ENCODE measurements at places on chromosomes 4 and X.

GRCh38 chrX:50372966-50373365 is 97.7 kb downstream of the DGKK start:
- no peak for DNase-seq

DNA sequence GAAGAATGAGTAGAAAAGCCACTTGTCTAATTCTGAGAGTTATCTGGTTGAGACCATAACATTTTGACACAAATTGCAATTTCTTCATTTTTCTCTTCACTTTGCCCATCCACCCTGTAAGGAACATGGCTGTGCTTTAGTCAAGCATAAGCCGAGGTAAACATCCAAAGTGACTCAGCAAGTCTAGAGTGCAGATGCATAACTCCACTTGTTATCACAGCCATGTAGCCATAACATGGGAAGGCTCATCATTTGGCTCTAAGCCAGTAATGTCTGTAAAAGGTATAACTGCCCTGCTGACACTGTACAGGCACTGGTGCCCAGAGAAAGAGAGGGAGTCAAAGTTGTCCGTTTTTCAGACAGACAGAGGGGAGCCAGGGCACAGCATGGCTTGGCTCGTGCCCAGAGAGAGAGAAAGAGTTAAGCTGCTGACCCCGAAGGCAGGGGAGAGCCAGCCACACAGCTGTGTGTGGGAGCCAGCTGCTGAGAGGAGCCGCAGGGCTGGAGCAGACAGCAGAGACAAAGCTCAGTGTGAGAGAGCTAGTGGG is 76.9 kb upstream of the EXOC1L start:
- DNase-seq: no peak

DNA sequence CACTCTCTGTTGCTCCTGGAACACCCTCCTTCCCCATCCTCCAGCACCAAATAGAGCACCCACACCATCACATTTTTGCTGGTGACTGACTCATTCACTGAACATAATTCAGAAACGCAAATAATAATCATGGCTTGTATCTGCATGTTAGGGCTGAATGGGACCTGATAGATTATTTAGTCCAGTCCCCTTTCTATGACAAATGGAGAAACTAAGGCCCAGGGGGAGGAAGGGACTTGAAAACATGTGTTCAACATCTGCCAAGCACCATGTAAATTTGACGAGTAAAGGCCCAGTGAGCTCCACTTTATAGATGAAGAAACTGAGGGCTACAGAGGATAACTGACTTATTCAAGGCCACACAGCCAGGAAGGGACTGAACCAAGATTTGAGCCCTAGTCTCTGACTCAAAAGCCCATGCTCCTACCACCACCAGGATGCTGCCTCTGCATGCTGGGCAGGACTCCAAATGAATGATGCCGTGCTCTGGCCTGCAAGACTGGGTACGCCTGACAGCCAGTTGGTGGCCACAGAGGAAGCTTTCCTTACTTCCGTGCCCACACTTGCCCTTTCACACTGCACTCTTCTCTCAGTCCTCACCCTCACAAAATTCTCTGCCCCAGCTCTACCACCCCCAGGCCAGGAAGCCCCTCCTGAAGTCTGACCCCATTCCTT is 133.3 kb upstream of the PJA1 start:
- DNase-seq: no peak

- no peak for DNase-seq
Measured at GRCh38 chr4:8849266-8850073, 22.2 kb downstream of the HMX1 start.

DNA sequence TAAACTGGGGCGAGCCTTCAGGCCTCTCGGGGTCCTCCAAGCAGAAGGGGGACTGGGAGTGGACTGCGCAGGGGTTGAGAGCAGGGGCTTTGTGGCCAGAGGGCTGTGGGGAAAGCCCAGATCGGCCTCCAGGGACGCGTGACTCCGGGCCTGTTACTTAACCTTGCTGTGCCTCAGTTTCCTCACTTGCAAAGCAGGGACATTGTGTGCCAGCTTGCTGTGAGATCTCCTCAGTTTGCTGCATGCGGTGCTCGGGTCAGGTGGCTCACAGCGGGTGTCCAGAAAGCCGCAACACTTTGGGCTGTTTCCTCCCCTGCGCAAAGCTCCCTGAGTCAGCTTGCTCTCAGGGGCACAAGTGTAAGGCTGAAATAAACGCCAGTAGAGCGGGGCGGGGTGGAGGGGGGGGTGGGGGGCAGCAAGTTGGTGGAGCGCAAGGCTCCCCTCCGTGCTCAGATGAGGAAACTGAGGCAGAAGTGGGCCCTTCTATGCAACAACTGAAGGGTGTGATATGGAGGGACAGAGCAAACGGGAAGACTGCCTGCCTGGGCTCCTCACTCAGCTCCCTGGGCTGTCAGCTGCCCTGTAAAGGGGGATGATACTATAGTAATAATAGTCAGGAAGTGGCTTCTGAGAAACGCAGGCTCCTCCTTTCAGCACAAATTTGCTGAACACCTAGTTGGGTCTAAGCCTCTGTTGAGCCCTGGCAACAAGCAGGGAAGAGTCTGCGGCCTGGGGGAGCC is 101.0 kb downstream of the HMX1 start:
- no peak for DNase-seq

- peak; percentile 1 for DNase-seq
Measured at GRCh38 chr4:110959041-110959643, 336.3 kb upstream of the PITX2 start.

DNA sequence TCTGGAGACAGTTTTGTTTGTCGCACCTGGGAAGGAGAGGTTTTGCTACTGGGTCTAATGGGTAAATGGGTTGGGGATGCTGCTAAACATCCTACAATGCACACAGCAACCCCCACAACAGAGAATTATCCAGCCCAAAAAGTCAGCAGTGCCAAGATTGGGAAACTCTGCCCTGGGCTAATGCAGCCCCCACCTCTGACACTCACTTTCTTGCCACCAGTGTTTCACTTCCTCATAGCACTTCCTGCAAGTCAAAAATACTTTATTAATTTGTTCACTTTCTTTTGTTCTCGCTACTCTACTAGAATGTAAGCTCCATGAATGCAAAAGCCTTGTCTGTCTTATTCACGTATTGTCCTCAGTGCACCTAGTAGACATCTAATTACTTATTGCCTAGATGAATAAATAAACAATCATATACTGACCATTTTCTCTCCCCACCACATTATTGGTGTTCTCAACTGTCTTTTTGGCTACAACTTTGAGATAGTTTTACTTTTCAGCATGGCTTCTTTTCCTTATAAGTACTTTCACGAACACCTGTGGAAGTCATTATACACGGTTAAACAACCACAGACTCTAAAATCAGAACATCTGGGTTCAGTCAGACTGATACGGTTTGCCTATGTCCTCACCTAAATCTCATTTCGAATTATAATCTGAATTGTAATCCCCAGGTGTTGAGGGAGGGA is 82.0 kb upstream of the PITX2 start:
- no peak for DNase-seq

- no peak for DNase-seq
Measured at GRCh38 chr4:120331486-120332370, 265.1 kb upstream of the MAD2L1 start.

DNA sequence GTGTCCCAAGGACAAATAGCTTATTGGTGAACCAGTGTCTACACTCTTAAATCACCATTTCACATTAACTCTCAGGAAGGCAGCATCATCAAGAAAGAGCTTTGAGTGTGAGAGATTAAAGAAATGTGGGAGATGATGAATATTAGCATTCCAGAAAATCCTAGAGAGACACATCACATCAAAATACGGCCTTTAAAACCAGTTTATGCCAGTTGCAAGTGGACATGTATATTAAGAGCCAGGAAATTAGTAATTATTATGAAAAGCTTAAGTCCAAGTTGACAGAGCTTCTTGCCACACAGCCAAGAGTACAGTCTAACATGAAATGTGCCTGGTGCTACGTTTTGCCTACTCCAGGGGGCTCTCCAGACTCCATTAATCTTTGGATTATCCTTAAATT is 503.0 kb upstream of the BOD1L1 start:
- no peak for DNase-seq

DNA sequence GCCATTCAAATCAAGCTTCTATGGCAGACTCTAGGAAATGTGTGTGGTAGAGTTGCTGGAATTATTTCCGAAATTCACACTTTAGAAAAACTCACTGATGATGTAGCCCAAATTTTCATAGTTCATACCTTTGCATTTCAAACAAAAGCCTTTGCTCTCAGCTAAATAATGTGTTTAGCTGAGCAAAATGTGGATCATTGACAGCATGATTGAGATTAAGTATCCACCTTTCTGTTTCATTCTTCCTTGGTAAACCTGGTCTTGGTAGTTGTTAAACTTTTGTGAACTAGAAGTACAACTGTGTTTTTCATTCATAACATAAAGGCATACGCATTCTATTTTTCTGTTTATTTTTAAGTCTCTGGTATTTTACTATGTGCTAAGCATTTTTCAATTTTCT is 7.2 kb downstream of the PCDH7 start:
- no peak for DNase-seq

DNA sequence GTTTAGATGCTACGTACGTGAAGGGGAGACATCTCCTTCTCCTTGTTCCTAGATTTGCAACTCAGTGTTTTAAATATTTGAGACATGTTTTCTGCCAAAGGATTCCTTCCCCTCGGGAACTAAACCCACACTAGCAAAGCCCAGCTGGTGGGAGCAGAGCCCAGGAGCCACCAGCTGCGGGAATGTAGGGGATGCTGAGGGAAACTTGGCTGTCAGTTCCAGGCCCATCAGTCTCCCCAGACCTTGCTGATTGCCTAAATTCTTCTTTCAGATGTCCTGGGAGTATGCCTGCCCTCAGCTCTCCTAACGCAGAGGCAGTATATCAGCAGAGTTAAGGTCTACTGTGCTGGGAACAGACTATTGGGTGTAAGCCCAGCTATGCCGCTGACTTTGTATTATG is 630.0 kb upstream of the TENM3 start:
- no peak for DNase-seq

DNA sequence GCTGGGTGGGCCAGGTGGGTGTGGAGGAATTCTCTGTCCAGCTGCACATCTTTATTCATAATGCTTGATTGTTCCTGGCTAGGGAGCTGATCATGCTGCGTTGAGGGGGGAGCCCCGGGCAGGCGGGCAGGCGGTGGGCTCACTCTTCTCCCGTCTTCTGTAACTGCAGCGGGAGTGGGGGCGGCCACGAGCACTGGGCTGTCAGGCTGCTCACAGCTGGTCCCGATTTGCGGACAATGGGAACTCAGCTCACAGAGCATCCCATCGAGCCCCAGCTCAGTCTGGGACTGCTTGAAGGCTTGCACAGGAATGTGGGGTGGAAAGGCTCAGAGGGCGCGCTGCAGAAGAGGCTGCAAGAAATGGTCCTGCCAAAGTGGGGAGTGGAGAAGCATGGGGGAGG is 63.8 kb downstream of the EFNB1 start:
- no peak for DNase-seq

GRCh38 chrX:70445951-70446350 is 1.3 kb downstream of the DLG3 start:
- DNase-seq: no peak

GRCh38 chrX:78307665-78308064 is 19.7 kb downstream of the CYSLTR1 start:
- no peak for DNase-seq

DNA sequence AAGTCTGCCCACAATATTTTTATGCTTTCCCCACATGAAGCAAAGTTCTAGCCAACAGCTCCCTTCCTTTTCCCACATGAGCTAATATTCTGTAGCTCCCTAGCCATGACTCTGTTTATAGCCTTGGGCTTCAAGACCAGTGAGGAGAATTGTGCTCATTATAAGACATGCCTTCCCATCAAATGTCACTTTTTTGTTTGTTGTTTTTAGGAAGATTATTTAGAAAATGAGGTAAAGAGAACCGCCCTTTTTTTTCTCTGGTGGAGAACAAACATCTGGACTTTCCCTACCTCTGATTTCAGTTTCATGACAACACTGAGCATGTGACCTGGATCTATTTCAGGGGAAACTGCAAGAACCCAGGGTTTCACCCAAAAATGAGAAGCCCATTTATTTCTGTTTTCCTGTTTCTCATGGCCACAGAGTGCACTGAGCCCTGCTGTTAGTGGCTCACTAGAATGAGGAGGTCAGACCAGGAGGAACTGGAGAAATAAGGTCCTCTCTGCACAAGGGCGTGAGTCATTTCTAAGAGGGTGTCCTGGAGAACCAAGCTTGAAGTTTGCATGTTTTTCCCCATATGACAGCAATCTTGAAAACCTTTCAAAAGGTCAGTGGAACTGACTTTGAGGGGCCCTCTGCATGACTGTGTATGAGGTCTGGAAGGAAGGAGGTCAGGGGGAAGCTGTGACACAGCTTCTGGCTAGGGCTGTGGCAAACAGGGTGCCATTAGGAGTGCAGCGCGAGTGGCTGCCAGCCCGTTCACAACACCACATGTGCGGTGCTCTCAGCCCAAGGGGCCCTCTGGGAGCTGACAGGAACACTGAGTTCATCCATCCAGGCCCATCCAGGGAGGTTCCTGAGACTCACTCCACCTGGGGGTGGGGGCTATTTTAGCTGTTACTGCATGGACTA is 55.2 kb downstream of the CHST7 start:
- DNase-seq: no peak

DNA sequence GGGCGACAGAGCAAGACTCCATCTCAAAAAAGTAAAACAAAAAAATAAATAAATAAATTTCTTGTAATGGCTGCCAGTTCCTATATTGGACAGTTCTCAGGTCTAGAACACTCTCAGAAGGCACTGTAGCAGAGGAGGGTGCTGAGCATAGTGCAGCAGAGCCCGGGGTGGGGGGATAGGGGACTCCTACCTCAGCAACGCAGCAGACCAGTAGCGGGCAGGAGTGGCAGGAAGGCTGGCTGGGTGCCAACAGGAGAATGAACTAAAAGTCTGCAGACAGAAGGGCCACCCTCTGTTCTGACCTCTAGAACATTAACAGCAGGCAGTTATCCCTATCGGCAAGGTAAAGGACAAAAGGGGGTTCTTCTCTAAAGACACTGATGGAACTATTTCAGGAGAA is 20.2 kb downstream of the PDK3 start:
- DNase-seq: no peak
